BJ (cell line): ENCODE measurements at places on chromosomes 12 and 14.

DNA sequence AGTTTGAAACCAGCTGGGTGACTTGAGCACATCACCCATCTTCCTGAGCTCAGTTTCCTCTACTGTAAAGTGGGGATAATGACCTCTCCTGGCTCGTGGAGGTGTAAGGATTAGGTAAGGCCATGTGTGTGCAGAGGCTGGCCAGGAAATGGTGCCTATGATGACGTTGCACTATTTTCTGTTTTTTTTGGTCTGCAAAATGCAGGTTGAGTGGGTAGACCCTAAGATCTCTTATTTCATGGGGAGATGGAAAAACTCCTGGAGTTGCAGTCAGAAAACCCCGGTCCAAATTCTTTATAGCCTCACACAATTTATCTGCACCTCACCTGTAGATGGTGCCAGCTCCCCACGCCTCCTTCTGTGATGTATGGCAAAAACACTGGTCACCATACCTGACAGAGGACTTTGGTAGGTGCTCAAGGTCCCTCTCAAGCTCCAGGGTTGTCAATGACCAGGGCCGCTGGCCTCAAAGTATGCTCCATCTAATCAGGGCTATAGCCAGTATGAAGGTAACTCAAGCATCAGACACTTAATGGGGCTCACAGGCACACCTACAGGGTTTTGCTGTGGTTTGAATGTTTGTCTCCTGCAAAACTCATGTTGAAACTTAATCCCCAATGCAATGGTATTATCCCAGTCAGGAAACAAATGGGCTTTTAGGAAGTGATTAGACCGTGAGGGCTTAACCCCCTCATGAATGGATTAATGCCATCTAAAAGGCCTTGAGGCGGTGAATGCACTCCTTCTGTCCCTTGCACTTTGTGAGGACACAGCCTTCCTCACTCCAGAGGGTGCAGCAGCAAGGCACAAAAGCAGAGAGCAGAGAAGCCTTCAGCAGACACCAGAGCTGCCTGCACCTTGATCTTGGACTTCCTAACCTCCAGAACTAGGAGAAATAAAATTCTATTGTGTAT is 17.6 kb downstream of the C14orf132 start:
- DNase-seq: no peak

DNA sequence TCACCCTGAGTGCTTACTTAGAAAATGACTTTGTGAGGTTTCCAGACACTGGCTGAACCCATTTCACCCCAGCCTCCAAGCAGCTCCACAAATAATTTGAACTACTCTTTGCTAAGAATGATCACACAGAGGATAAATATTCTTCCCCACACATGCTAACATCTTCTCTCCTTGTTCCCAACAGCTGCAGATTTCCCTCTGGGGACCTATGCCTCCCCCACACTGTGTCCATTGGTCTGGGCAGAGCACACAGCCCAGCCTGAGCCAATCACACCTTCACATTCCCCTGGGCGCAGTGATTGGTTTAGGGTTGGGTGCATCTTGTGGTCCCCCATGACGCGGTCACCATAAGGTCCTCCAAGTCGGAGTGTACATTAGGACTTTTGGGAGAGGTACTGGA is 6.9 kb downstream of the SDR9C7 start:
- no peak for DNase-seq

GRCh38 chr12:108672054-108672453 is 38.4 kb upstream of the SELPLG start:
- no peak for DNase-seq

DNA sequence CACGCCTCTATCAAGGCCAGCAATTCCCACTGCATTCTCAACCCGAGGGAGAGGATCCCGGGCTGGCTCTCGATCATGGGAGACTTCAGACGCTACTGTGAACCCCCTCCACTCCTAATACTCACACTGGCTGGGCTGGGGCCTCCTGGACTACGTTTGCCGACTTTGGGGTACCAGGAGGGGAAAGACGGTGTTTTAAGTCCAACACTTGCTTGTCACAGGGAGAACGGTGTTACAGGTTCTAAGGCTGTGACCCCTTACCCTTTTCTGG is 463 bp downstream of the NACA start:
- no peak for DNase-seq

GRCh38 chr12:9761419-9761781 is 699 bp upstream of the CD69 start:
- DNase-seq: no peak
